ENCODE measurements at places on chromosomes 2 and 18. TPM values are rescaled to one million over a fixed set of nuclear protein-coding genes. Genes with fewer than 3 reads are reported as not detected.

Gene ZNF407
- polyA plus RNA-seq: 4.6 TPM

Gene HMSD
- polyA plus RNA-seq: 3.7 TPM

Gene SPHKAP
- 33.1 TPM for polyA plus RNA-seq

Gene ZNF385B
- polyA plus RNA-seq: 8.2 TPM

Gene FKBP1B
- polyA plus RNA-seq: 46.3 TPM

Gene FECH
- 47.4 TPM for polyA plus RNA-seq

Gene AKAIN1
- polyA plus RNA-seq: not detected

Gene MDH1B
- 1.8 TPM for polyA plus RNA-seq

Gene CDH7
- 0.01 TPM for polyA plus RNA-seq

Gene ERBB4
- 42.1 TPM for polyA plus RNA-seq

Gene ITM2C
- 484 TPM for polyA plus RNA-seq

Gene DYNAP
- not detected for polyA plus RNA-seq

Gene DOCK10
- polyA plus RNA-seq: not detected

Gene ALPI
- not detected for polyA plus RNA-seq

Gene C2orf78
- polyA plus RNA-seq: not detected

Gene HRH4
- polyA plus RNA-seq: not detected

Gene STK11IP
- 26.3 TPM for polyA plus RNA-seq

Gene CYS1
- polyA plus RNA-seq: 0.10 TPM

Gene KLHL14
- 54.8 TPM for polyA plus RNA-seq

Gene MAPRE3
- 212 TPM for polyA plus RNA-seq

Gene DTNB
- polyA plus RNA-seq: 33.4 TPM

Gene NTSR2
- not detected for polyA plus RNA-seq

Gene RNU2-63P
- not detected for polyA plus RNA-seq

Gene RBFA
- polyA plus RNA-seq: 25.2 TPM

Gene MEP1B
- polyA plus RNA-seq: 0.34 TPM

Gene PJVK
- 13.3 TPM for polyA plus RNA-seq

Gene FHOD3
- 127 TPM for polyA plus RNA-seq

Gene TUBB8B
- polyA plus RNA-seq: not detected

Gene ZBTB7C
- polyA plus RNA-seq: 2.3 TPM

Gene DUSP2
- polyA plus RNA-seq: 2.2 TPM

Gene SAG
- not detected for polyA plus RNA-seq

Gene TUBA4B
- polyA plus RNA-seq: not detected

Gene FAM210A
- 20.0 TPM for polyA plus RNA-seq

Gene C1QL2
- not detected for polyA plus RNA-seq

Gene CPLX4
- polyA plus RNA-seq: not detected

Gene ADGRF3
- polyA plus RNA-seq: 0.33 TPM

Gene ACVR1
- polyA plus RNA-seq: 9.0 TPM

Gene DNAJC5G
- 7.5 TPM for polyA plus RNA-seq

Gene RNF152
- polyA plus RNA-seq: 1.1 TPM

Gene IL36G
- not detected for polyA plus RNA-seq

Gene DSG2
- polyA plus RNA-seq: 55.1 TPM

Gene CKAP2L
- 4.0 TPM for polyA plus RNA-seq

Gene NLRC4
- 1.3 TPM for polyA plus RNA-seq

Gene CCDC68
- polyA plus RNA-seq: 0.04 TPM
